B cell (primary cell): ENCODE measurements at places on chromosomes 3 and 15.
A peak's percentile ranks its signal among the peaks of the same experiment; 100 is the strongest.

DNA sequence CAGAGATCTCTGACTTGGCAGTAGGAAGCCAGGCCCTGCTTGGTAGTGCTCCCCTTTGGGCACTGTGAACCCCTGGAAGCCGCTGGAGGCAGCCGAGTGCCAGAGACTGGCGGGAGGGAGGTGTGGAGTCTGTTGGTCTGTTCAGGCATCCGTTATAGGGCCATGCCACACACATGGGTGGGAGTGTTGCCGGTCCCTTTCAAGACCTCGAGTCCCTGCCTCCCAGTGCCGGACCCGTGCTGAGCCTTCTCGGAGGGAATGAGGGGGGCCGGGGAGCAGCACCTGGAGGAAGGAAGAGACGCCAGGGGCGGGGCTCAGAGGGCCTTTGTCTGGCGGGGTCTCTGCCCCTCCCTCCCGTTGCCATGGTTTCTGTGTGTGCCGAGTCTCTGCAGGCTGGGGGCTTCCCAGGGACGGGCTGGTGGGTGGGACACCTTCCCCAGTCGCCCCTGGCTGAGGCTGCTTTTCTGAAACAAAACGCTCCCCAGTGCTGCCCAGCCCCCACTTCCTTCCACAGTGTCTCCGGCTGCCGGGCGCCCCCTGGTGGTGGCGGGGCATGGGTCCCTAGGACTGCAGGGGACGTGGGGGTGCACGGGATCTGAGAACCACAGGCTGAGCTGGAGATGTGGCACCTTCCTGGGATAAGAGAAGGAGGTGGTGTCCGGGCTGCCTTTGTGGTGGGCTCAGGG is 10.0 kb downstream of the GNAI2 start:
- peak; percentile 92 for DNase-seq

DNA sequence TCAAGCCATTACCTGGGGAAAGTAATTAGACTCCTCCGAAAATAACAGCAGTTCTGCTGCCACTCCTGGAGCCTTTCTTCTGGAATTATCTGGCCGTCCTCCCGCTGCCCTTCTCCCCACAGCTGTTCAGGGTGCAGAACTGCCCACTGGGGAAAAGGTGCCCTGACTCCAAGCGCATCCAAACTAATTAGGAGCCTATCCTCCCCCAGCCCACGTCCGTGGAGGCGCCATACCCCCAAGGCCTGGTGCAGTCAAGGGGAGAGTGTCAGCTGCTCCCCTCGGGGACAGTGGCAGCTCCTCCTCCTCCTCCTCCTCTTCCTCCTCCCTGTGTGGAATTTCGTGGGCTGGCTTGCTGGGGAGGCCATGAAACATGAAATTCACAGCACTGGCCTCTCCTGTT is 177.2 kb downstream of the XXYLT1 start:
- DNase-seq, result no peak

- DNase-seq, result no peak
These were observed 1.8 kb downstream of the IL20RB start for GRCh38 chr3:136959599-136959998.

DNA sequence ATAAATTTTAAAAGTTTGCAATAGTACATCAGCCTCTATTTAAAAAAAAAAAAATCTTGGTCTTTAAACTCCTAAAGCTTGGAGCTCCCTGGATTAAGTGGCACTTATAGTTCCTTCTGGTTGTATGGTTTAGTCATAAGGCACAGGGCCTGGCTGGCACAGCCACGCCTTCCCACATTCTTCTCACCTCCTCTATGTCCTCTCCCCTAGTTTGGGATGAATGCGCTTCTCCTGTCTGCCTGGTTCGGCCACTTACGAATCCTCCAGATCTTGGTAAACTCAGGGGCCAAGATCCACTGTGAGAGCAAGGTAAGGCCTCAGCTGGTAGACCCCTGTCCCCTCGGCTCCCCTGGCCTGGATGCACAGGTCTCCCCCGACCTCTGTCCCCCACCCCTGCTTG is 10.0 kb downstream of the ANKDD1A start:
- DNase-seq, result no peak

- DNase-seq, result no peak
These were observed 1.3 kb downstream of the TCF12 start for GRCh38 chr15:56919609-56920366.

GRCh38 chr3:63231643-63232042 is 46.5 kb upstream of the SYNPR start:
- no peak for DNase-seq

DNA sequence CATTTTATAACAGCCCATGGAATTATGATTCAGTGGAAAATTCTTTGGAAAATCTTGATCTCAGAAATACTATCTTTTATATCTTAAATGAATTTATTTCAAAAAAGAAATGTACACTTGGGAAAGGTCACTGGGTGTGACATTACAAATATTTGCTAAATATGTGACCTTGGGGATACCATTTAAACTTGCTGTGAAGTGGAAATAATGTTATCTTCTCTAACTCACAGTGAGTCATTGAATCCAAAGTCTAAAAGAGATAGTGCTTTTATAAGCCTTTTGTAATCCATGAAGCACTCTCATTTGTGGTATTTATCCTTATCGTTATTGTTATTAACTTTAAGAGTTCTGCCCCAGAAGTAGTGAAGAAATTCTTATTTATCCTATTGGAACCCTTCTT is 289.8 kb upstream of the SEMA6D start:
- DNase-seq, result no peak

DNA sequence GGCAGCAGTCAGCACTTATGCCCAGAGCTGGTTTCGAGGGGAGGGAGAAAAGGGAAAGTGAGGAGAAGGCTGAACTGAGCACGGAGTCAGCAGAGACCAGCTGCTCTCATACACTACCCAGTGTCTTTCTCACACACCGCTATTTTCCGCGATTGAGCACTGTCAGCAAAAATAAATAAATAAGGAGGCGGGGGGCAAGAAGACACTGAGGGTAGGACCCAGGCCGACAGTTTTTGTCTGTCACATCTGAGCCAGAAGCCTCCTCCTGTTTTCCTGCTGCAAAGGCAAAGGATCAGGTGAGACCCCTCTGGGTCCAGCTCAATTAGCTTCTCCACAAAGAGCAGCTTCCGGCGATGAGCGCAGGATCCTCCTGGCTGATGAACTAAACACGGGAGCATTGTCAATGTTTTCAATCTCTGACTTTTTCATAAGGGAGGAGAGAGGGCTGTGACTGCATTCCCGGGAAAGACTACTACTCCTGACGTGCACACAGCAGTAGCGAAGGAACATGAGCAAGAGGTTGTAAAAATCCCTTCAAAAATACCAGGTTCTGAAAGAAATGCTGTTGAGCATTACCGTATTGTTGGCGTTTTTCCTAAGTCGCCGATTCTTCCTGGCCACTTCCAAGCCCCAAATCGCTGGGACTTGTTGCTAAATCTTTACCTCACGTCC is 1.3 kb downstream of the FRMD5 start:
- peak; percentile 26 for DNase-seq

GRCh38 chr3:165193366-165194254 is 2.6 kb downstream of the SLITRK3 start:
- no peak for DNase-seq

GRCh38 chr15:99393641-99394040 is 142.4 kb downstream of the LRRC28 start:
- no peak for DNase-seq

- DNase-seq, result no peak
These were observed 45.7 kb upstream of the RAB6B start for GRCh38 chr3:133941415-133941821.

- DNase-seq, result no peak
These were observed 32.6 kb downstream of the APBA2 start for GRCh38 chr15:28918141-28918983.

DNA sequence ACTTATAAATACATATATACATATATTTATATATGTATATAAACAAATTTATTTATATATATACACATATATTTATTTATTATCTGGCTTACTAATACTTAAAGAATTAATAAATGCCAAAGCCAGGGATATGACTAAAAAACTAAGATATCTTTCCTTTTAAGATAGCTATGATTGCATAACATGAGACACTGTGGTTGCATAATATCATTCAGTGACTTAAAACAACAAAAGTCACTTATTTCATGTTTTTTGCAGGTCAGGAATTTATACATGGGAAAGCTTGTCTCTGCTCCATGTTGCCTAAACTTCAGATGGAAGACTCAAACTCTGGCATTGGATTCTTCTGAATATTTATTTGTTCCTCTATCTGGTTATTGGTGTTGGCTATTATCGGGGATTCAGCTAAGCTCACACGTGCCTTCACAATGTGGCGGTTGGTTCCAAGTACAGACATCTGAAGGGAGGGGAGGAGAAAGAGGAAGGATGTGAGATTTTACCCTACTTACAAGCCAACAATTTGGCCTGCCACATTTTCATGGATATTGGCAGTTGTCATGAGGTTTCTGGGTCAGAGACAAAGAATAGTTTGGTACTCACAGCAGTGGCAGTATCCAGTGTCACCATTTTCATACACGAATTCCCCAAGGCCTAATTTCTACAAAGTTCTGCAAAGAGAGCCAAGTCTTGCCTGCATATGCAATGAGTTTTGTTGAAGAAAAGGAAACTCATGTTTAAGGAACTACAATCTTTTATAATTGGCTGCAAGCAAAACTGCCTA is 381.6 kb downstream of the EPHA3 start:
- no peak for DNase-seq

GRCh38 chr15:33242165-33242564 is 47.7 kb upstream of the FMN1 start:
- DNase-seq, result no peak

- no peak for DNase-seq
These were observed 49.4 kb upstream of the MAGEF1 start for GRCh38 chr3:184761075-184761841.
